ENCODE measurements at places on chromosomes 13 and 19.

GRCh38 chr19:33460221-33460908 lies 61.2 kb downstream of the PEPD start:
- DNase-seq: no peak

DNA sequence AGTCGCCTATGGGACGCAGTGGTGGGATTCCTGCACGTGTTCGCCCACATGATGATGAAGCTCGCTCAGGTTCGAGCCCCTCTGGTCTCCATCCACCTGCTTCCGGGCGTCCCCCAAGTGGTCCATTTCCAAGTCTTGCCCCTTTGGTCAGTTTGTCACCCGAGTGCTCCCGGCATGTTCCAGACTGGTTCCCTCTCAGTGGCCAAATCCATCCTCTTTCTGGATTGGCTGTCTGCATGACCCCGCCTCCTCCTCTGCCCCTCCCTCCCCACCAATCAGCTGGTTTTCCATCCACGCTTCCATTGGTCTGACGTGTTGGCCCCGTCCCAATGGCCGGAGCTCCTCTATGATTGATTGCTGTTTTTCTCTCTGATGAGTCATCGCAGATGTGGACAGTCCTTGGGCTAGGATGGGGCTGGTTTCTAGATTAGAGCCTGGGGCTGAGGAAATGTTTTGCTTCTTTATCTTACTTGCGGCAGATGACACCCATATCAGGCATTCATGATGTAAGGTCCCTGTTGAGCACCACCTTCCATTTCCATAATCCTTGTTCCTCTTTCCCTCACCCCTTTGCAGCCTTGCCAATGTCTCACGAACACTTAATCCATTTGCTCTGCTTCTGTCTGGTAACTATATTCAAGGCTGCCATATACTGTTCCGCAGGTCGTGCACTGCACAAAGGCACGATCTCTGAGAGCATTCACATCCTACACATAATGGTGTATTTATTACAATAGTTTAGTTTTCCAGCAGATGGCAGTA lies 73.8 kb downstream of the MAP4K1 start:
- peak; percentile 73 for DNase-seq

- no peak for DNase-seq
These were observed 11.9 kb downstream of the ZIC5 start for GRCh38 chr13:99959540-99960230.

DNA sequence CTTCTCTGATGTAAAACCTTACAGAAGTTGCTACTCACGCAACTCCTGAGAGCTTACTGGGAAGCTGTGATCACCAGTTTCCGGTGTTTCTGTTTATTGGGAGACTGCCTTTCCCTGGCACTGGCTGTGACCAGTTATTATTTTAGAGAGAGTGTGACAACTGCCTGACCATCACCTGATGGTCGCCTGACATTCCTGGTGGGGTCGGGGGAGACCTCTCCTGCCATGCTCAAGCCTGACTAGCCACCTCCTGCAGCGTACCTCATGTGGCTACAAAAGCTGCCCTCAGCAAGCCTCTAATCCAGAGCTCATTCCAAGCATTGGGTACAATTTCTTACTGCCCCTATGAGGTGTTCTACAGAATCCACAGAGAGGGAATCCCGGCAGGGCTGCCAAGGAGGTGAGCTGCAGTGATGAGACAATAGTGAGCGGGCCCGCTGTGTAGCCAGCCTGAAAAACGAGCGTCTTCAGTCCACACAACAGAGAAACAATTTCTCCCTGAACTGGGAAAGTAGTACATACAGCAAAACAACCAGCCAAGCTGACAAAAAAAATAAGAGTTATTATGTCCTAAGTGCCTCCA lies 28.7 kb downstream of the GJA3 start:
- no peak for DNase-seq

DNA sequence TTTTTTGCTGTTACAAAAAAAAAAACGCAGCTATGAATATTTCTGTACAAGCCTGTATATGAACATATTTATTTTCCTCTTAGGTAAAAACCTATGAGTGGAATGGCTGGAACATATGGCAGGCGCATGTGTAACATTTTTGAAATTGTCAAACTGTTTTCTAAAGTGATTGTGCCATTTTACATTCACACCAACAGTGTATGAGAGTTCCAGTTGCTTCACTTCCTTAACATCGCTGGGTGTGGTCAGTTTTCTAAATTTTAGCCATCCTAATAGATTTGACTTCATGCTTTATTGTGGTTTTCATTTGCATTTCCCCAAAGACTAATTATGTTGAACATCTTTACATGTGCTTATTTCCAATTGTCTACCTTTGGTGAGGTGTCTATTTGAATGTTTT lies 306.8 kb downstream of the KCNRG start:
- DNase-seq: no peak

All from NCI-H524 (cell line).